ENCODE measurements at places on chromosomes 3 and 15.

GRCh38 chr15:69316291-69316690, 17.6 kb downstream of the PAQR5 start:
- no peak for DNase-seq

DNA sequence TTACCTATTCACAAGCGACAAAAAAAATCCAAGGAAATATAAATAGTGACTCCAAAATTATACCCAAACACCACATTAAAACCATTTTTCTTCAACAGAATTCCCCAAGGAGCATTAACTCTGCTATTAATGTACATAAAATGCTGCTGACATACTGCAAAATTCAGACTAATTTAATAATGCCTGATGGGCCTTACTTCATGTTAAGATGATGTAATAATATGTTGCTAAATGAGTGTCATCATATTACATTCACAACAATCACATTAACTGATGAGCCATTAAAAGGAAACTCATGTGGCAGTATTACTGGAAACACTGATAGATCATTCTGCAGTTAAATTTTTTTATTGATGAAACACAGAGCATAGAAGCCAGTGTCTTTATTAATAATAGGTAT, 204.9 kb upstream of the CGNL1 start:
- DNase-seq = no peak

DNA sequence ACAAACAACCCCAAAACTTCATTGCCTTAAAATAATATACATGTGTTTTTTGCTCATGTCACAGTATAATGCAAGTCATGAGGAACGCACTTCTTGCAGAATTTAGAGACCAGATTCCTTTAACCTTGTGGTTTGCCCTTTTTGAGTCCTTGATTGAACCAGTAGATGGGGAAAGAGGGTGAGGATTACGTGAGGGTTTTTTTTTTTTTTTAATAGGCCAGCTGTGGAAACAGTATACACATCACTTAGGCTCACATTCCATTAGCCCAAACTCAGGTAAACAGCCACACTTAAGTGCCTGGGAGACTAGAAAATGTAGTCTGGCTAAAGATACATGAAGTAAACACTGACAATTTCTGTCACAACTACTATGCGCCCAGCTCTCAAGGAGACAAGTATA, 114.9 kb upstream of the MLF1 start:
- no peak for DNase-seq

GRCh38 chr15:93897377-93897776, 334.0 kb upstream of the MCTP2 start:
- DNase-seq = no peak

GRCh38 chr15:63599401-63600000, 2.3 kb downstream of the FBXL22 start:
- DNase-seq = no peak

All from activated CD8-positive, alpha-beta memory T cell treated with anti-CD3 and anti-CD28 coated beads for 1 hour (primary cell).